Motor neuron (in vitro differentiated cells): ENCODE measurements at places on chromosomes 11 and 22. TPM values are rescaled to one million over a fixed set of nuclear protein-coding genes. Genes with fewer than 3 reads are reported as not detected.
A peak's percentile ranks its signal among the peaks of the same experiment; 100 is the strongest.

DNA sequence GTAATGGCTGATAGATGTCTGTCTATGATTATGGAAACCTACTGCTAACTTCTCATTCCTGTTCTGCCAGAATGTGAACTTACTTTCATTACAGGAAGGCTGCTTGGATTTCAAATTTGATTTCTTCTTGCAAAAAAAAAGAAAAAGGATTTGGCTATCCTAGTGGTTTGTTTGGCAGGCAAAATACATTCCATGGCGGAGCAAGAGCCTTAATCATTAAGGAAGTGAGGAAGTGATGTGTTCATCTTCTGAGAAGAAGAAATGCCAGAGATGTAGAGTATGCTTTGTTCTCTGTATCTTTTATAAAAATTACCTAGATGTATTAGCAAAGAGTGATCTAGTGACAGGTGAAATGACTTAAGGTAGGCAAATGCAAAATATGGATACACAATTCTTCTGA, 356.3 kb downstream of the SOX6 start:
- no peak for ATAC-seq

DNA sequence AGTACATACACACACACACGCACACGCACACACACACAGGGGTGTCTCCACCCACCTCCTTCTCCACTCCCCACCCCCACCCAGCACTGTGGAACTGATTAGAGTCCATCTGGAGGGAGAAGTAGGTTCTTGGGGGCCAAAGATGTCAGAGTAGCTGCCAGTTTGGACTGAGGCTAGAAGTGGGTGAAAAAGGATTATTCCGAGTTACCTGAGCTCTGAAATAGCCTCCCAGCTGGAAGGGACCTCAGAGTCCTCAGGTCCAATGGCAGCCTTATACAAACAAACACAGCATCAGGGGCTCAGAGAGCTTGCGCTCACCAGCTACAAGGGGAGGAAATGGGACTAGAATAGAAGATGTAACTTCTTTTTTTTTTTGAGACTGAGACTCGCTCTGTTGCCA, 20.8 kb downstream of the IL10RA start:
- ATAC-seq: no peak

Gene TMEM109
- 5.1 and 6.8 TPM in 2 replicates for total RNA-seq

Gene CARD18
- not detected in 2 replicates for total RNA-seq

Gene TRPM5
- total RNA-seq: 0.14 TPM in 1 of 2 replicates, not detected in the other

Gene BBOX1
- 0.40 TPM in 1 of 2 replicates, not detected in the other for total RNA-seq

- peak; percentile 84 for ATAC-seq
Observed at GRCh38 chr11:5234381-5234834, at the start of gene HBD. Gene HBD, minus strand, starts transcription at chr11:5234483. Its CDS starts 50 bp downstream, at chr11:5234433.

DNA sequence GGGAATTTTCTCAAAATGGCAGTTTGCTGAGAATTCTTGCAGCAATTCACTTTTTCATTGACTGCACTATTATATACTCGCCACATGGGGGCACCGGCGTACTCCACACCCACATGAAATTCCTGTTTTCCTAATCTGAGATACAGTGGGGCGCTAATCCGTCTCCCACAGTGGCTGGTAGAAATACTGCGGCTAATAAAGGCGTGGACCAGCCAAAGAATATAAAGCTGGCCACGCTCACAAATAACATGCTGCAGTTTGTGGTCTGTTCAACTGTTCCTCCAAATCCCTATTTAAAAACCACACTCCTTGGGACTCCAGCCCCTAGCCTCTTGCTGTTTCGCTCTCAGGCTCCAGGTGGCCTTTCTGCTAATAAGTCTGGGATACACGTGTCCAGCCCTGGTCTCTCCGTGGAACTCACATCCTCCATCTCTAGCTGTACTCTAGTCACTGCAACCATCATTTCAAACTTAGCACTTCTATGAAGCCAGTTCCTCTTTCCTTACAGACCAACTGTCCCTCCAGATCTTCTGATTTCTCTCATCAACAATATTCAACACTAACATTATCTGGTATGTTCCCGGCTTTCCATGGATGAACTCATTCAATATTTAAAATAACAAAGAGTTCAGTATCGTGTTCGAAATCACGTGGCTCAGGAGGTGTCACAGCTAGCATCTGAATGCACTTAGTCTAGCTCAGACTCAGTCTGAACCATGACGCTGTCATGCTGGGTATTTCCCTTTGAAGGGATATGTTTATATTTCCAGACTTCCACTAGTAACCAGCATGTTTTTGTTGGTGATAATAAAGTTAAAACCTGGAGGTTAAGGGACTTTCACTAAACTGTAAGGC, 22.0 kb downstream of the TBRG1 start:
- peak; percentile 67 for ATAC-seq

- peak; percentile 85 for ATAC-seq
Observed at GRCh38 chr11:78801161-78801884, 226.7 kb upstream of the NARS2 start.

GRCh38 chr22:27175974-27176373, 518.6 kb downstream of the MIAT start:
- ATAC-seq: no peak

Gene TBX10
- total RNA-seq: 0.22 and 0.35 TPM in 2 replicates

DNA sequence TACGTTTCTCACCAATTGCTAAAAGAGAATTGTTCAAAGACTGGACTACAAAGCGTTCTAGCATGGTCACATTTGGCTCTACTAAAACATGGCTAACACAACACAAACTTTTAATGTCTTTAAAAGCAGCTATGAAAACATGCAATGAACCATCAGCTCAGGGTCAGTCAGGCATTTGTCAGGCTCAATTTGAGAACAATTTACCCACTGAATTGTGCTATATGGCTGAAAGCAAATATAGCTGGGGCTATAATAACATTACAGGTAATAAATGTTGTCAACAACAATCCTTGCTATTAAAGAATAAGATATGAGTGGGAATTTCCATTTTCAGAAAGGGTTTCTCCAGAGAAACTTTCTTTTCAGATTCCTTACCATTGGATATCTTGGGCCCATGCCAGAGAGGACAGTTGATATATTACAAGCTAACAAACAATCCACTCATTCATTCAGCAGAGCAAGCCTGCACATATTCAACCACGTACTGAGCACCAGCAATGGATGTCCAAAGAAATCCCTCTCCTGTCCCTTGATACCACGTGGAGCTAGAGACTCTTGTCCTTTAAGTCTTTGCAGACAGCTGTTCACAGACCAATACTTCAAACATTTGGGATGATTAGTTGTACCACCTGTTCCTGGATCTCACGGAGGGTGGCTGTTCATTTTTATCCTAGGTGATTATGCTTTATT, 82.5 kb upstream of the DDI1 start:
- ATAC-seq: no peak

GRCh38 chr11:7348432-7349304, 97.0 kb downstream of the SYT9 start:
- ATAC-seq: peak; percentile 60

Gene KRTAP5-7
- total RNA-seq: 0.25 TPM in 1 of 2 replicates, not detected in the other

DNA sequence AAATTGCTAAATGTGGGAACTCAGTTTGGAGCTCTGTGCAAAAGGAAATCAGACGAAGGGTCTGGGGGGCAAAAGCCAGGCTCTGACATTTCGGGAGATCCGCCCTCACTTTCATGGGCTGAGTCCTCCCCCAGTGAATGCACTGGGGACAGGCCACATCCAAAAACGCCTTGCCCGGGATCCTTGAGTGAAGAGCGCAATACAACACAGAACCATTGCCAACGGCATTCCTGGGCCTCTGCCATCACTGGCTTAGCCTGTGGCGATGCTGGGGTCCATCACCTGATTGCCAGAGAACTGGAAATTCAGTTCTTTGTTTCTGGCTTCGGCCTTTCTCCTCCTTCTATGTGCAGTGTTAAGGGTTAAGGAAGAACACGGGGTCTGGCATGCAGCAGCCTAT, 297.9 kb downstream of the SHANK2 start:
- no peak for ATAC-seq

DNA sequence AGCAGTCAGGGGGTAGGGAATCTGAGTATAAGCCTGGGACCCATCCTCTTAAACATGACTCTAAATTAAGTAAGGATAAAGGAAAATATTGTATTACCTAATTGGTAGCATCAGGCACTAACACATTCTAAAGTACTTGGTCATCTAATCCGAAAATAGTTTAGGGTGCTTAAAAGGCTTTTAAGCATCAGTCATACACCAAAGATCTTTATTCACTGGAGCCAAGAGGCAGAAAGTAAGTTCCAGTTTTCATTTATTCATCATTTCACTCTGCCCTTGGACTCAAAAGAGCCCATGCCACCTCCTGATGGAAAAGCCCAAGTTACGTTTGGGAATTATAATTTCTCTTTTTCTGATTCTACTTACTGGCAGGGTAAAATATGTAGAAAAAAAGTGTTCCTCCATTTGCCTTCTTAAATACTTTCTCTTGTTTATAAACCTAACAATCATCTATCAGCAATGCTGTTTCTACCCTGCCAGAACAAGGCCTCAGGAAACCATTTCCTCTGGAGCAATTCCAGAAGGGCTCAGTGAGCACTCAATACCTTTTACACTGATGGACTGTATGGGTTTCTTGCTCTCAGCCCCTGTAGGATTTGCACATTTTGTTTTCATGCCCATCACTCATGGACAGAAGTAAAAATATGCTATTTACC, 120.1 kb upstream of the SLC5A12 start:
- ATAC-seq: no peak

DNA sequence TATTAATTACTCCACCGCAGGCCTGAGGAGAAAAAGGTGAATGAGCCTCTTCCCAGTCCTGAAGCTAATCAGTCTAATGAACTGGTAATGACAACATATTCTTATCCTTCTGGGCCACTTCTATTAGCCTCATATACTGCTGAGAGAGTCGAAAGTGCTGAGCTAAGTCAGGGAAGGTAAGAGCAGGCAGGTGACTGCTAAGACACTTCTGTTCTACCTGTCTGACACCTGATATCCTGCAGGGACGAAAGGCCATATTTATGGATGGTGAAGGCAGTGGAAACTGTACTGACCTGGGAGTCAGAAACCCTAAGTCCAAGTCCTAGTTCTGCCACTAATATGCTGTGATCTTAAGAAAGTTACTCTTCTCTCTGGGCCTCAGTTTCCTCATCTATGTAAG, 3.5 kb downstream of the TBC1D10A start:
- ATAC-seq: no peak

Gene CCDC179
- total RNA-seq: not detected in 2 replicates

- ATAC-seq: no peak
Observed at GRCh38 chr11:41786087-41786486, 326.6 kb upstream of the LRRC4C start.

- ATAC-seq: no peak
Observed at GRCh38 chr11:113507341-113507740, 32.1 kb upstream of the DRD2 start.

Gene KCNJ5
- 0.96 TPM in 1 of 2 replicates, not detected in the other for total RNA-seq

Gene FAM180B
- 0.27 and 0.44 TPM in 2 replicates for total RNA-seq

GRCh38 chr11:34431979-34432378, 6.8 kb upstream of the CAT start:
- no peak for ATAC-seq

Gene MLC1
- total RNA-seq: 0.44 and 0.57 TPM in 2 replicates

DNA sequence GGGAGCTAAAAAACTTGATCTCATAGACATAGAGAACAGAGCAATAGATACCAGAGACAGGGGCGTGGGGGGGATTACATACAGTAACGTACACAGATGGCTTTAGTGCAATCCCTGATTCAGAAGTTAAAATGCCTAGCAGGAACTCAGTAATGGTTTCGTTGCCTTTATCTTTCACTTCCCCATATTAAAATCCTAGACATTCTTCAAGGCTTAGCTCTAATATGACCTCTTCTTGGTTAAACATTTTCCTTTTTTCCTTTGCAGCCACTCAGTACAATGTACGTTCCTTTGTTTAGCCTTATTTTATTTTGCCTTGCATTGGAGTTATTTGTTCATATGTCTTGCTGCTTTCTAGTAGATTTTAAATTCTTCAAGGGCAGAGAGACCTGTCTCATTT, 104.9 kb downstream of the C11orf87 start:
- ATAC-seq: no peak

DNA sequence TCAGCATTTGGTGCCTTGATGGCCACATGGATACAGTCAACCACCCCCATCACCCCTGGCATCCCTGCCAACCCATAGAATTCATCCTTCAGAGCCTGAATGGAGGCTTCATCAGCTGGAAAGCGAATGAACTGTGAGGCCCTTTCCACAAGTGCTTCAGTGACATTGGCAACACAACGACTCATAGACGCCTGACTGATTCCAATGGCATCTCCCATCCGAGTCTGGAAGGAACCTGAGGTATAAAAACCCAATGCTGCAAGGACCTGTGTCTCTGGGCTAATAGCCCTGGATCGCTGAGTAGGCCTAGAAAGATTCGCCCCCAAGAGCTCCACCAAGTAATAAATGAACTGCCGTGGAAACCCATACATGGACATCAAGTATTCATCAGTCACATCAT, 1.3 kb downstream of the HARBI1 start:
- no peak for ATAC-seq

Gene PHLDA2
- total RNA-seq: 2.2 and 3.7 TPM in 2 replicates

DNA sequence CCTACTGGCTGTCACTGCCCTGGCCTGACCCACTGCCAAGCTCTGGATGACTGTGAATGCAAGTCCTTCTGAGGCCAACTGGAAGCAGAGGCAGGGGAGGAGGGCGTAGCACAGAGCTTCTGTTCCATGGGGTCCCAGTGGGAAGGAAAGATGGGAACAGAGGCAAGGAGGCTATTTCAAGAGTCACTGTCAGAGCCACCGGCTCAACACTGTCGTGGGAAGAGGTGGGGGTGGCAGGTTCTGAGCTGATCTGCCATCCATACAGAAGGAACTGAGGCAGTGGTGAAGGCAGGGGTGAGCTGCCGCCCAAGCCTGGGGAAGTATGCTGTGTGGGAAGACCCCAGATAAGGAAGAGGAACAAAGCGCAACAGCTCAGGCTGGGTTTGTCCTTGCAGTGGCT, 54.7 kb downstream of the SGSM3 start:
- ATAC-seq: no peak

Gene DDX10
- total RNA-seq: 67.6 and 83.6 TPM in 2 replicates

DNA sequence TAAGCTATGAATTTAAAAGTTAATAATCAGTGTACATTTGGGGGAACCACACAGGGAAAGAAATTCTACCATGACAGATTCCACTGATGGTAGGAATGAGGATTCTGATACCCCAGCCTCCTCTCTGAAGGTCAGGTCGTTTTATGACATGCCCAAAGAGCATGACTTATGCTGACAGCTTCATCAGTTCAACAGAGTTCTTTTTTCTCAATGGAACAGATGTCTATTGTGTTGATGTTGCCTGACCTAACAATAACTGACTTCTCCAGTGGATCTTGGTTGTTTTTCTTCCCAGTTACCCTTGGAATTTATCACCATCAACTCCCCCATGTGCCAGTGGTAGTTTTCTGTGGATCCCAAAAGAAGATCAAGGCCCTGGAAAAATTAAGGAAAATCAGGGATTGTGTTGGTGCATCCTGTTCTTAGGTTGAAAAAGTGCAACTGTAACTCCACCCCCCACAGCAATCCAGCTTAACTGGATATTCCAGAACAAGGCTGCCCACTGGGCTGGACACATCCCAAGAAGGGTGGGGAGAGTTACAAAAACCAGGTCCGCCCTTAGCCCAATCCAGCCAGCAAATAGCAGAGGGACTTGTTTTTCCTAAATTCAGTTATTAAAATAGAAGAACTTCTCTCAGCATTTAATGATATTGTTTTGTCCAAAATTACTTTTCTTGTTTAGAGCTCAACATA, 31.5 kb upstream of the CAT start:
- no peak for ATAC-seq
